Left ventricle myocardium superior (tissue), 1 donor: ENCODE measurements at places on chromosomes 12 and 14.

DNA sequence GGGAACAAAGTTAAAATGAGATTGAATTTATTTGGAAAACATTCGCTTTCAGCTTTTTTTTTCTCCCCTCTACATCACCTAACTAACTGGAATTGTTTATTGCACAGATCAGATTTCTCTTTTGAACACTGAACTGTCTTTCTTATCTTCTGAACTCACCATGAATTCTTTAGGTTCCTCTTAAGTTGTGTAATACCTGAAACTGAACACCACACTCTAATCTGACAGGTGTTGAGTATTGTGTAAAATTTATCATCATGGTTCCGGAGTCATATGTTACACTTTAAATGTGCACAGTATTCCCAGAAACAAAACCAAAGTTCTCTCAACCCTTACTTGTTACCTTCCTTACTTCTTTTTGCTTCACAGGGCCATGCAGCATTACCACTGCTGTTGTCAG, 66.8 kb downstream of the TGFB3 start:
- DNase-seq: no peak

GRCh38 chr14:81529391-81529790, 4.3 kb downstream of the SEL1L start:
- DNase-seq: no peak

GRCh38 chr12:122646517-122647217, 56.5 kb downstream of the HCAR2 start:
- no peak for DNase-seq

GRCh38 chr12:46521145-46521544, 148.6 kb upstream of the SLC38A2 start:
- DNase-seq: no peak

- DNase-seq: no peak
These were observed 20.0 kb downstream of the BEGAIN start for GRCh38 chr14:100567009-100567876.

DNA sequence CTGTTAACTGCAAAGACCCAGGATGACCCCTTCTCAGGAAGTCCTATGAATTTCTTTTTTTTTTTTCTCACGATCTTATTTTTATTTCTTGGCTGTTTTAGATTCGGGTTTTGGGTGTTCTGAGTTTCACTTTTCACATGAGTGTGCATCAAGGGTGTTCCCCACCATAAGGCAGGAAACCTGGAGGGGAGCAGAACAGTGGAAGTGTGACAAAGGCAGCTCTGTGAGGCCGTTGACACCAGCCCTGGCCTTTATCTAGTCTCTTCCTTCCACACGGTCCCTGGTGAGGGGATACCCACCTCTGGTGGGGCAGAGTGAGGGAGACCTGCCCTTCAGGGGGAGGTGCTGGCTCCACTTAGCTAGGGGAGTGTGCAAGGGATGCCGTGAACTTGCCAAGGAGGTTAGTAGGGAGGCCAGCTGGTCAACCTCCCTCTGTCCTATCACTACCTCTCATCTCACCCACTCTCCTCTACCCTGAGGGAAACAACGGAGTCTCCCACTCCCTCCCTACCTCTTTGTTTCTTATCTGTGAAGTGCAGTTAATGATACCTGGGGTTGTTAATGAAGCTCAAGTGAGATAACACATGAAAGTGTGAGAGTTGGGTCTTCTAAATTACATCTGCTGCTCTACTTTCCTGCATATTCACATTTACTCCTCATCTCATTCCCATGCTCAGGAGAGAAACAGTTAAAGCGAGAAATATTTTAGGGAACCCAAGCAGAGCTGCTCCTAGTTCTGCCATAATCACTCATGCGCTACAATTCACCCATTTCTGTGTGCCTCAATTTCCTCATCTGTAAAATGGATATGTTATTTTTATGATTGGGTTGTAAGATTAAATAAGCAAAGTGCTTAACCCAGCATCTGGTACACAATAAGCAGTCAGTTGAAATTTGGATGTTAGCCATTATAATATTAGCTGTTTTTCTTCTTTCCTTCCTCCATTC, 4.4 kb upstream of the GALNT6 start:
- DNase-seq: no peak
